DMS153 (cell line): ENCODE measurements at places on chromosomes 4 and X.

GRCh38 chr4:25811374-25811690 lies 51.5 kb downstream of the SEL1L3 start:
- no peak for DNase-seq

DNA sequence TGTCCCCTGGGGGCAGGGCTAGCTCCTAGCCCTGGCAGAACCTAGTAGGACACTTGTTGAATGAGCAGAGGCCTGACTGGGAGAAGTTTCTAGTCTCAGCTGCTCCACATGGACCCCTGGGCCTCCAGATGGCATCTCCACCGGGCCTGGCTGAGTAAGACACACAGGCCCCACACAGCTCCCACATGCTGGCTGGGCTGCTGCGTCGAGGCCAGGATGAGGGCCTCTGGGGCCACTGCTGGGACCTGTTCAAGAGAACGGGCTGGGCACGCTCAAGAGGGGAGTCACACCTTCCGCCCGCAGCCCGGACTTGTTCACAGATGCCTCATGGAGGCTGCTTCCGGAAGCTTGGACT lies 4.2 kb upstream of the HGFAC start:
- no peak for DNase-seq

GRCh38 chr4:112511803-112512118 lies 4.2 kb downstream of the NEUROG2 start:
- DNase-seq, result no peak

DNA sequence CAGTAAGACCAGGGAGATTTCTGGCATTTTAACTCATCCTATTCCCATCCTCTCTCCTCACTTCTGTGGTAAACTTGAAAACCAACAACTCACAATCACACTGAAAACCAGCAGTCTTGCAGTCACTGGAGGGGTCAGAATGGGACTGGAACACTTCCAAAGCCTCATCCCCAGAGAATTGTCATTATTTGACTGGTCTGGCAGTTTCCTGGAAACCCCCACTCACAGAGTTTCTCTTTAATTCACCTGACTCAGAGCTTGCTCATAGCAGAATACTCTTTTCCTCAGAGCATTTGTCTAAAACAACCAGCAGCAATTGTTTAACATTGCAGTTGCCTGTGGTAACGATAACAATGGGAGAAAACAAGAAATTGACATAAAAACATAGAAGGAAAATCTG lies 7.3 kb upstream of the RAB9B start:
- no peak for DNase-seq

DNA sequence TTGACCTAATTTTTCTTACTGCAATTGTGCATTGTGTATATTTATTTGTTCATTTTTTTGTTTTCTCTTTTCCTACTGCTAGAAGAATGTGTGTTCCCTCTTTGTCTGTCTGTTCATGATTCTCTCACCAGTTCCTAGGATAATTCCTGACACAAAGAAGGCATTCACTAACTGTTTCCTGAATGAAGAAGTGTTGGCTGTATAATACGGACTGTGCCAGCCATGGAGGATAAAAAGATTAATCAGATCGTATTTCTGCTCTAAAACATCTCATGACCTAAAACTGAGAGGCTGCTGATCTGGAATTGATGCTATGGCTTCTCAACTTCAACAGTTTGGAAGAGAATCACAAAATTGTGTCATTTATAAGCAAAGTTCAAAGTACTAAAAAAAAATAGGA lies 563.1 kb upstream of the FRG1 start:
- DNase-seq, result no peak
